ENCODE measurements at places on chromosomes 1 and 21. TPM values are rescaled to one million over a fixed set of nuclear protein-coding genes. Genes with fewer than 3 reads are reported as not detected.
A peak's percentile ranks its signal among the peaks of the same experiment; 100 is the strongest.

DNA sequence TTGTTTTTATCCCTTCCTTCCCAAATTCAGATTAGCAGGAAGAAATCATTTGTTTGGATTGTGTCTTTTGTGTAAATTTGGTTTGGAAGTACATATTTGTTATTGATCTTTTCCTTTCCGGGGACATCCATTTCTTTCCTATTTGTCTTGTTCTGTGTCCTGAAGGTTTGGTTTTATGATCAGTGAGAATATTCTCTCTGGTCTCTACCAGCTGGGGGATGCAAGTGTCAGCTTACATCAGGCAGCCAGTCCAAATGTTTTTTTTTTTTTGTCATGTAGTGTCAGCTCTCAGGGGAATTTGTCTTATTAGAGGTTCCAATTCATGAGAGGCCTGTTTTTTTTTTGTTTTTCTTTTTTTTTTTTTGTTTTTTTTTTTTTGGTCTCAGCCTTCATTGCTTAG lies 479.2 kb upstream of the LRRC7 start:
- no peak for DNase-seq

- DNase-seq, result no peak
Observed at GRCh38 chr1:10765734-10766478, 30.5 kb downstream of the CASZ1 start.

GRCh38 chr1:21304488-21304887 lies 14.2 kb upstream of the ECE1 start:
- no peak for DNase-seq

DNA sequence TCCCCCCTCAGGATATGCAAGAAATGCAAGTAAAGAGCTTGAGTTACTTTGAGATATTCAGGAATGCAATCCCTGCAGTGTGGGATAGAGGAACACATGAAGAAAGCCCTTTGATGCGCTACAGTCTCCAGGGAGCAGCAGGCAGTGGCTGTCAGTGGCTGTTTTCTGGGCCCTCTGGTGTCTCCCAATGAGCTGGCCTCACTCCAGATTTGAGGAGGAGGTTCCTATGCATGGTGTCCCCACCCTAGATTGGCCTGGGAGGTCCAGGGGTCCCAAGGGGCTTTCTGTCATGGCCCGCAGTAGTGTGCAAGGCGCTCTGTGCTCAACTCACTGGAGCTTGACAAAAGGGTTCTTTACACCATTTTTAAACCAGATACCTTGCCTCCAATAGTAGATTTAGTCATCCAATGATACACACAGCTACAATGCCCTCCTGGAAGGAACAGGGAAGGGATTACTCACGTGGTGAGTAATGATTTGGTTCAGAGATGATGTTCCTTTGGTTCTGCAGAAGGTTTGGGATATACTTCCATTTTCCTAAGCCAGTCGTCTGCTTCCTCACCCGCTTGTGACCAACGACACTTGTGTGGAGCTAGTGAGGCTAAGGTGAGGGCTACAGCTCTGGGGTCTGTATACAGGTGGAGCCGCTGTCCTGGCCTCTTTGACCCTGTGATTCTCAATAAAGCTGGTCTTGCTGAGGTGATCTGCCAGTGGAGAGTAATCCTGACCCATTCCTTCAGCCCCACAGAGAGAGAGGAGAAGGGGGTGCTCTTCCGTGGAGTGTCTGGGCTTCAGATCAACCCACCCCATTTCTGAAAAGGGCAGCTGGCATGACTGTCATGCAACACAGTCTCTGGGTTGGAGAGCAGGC lies 6.6 kb downstream of the BATF3 start:
- no peak for DNase-seq

GRCh38 chr1:219430419-219430818 lies 182.5 kb downstream of the ZC3H11B start:
- DNase-seq, result no peak

GRCh38 chr1:63073309-63074306 lies 248.8 kb upstream of the FOXD3 start:
- no peak for DNase-seq

HOOK1 gene
- 2.1 TPM for total RNA-seq

DNA sequence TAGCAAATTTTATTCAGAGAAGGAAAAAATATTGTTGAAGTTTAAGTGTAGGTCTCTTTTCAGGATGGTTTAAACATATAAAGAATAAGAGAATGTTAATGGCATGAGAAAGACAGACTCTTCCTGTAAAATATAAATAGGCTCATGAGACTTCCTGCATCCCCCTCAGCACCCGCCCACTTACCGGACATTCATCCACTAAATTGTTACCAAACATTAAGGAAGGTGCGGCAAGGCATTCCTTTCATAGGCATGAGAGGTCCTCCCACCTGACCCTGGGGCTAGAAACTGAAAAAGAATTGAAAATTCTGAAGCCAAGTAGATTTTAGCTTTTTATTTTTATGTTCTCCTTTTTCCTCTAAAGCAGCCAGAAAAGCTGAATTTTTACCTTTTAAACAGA lies 10.6 kb upstream of the USP1 start:
- DNase-seq, result no peak

DCDC2B gene
- total RNA-seq, result not detected

GRCh38 chr1:233435622-233436021 lies 108.1 kb downstream of the MAP3K21 start:
- DNase-seq, result no peak

DNA sequence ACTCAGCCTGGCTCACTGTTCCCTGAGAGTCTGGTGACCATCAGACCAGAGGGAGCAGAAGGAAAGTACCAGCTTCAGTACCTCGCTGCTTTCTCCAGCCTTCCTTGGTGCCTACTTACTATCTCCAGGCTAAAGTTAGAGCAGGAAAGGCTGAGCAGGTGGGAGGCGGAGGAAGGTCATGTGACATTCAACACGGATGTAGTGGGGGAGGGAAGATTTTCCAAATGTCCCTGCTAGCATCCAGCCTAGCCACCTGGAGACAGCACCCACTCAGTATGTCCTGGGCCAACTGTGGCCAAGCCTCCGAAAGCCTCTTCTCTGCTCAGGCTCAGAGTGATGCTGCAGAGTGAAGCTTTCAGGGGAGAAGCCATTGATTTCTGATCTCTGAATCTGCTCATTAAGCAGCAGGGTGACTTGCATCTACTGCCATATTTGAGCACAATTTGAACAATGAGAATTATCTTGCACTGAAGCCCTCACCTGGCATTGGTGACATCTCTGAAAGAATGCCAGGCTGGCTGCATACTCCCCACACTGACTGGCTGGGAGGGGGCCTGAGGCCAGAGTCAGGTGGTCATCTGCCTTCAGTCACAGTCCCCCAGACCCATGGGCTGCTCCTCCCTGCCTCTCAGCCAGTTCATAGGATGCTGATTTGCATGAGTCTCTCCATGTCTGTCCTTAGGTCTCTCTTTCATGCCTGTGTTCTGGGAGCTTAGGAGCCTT lies 86.2 kb downstream of the KCND3 start:
- no peak for DNase-seq

DNA sequence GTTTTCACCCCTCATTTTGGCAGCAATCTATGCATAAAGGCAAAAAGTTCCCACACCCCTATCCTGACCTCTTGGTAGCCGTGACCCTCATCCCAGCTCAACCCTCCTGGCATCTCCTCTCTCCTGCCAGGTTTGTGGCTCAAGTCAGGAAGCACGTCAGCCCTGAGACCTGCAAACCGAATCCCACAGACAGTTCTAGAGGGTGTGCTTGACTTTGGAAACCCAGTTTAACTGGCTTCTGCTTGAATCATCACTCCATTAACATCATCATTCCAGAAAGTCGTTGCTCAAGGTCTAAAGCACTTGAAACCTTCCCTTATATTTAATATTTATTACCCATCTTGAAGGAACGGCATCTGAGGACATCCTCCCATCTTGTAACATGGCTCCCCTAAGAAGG lies 133.4 kb upstream of the ERG start:
- DNase-seq, result no peak

PTAFR gene
- 0.25 TPM for total RNA-seq

SH3D21 gene
- 5.4 TPM for total RNA-seq

DNA sequence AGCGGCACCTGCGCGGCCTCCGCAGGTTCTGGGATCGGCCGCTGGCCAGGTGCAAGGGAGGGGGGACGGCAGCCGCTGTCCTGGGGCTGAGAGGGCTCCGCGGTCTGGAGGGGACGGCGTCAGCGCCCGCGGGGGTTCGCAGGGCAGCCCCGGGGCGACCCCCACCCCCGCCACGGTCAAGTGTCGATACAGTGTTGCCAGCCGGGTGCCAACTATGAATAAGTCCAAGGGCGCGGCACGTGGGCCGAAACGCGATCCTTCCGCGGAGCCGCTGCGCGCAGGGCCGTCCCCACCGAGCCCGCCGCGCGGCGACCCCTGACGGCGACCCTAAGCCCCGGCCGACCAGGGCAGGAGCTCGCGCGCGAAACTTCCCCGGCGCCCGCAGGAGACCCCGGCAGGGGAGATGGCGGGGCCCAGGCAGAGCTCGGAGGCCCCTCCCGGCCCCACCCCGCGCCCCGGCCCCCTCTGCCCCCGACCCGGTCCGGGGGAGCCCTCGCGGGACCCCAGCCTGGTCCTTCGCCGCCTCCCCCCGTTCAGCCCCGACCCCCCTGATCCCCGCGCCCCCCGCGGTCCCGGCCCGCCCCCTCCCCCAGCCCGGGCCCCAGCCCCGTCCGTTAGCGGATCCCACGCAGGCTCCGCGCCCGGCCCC lies 586 bp upstream of the AGPAT3 start:
- peak; percentile 34 for DNase-seq

ZMYND12 gene
- 0.68 TPM for total RNA-seq

DNA sequence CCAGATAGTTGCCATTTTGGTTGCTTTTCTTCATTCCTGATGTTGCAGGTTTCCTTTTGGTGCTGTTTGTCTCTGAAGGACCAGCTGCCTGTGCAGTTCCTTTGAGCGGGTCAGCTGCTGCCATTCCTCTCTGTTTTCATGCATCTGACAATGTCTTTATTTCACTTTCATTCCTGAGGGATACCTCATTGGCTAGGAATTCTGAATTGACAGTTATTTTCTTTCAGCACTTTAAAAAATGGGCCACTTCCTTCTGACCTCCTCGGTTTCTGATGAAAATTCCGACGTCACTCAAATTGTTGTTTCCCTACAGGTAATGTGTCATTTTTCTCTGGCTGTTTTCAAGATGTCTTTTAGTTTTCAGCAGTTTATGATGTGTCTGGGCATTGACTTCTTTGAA lies 24.8 kb downstream of the CCSAP start:
- DNase-seq, result no peak

WNT3A gene
- total RNA-seq, result not detected

BCL2L15 gene
- total RNA-seq, result 0.84 TPM

DNA sequence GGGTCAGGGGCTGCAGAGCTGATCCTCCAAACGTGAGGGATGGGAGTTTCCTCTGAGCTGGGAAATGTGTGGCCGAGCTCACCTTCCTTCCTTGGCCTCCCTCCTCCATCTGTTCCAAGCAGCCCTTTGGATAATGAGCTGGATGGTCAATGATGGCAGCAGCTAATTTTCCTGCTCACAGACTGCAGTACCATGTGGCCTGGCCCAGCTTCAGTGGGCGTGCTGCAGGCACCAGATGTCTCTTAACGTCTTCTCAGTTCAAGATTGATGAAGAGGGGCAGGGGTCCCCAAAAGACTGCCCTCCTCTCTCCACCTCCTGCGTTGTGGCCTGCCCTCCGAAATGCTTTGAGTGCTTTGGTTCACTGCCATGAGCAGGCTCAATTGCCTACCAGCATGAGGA lies 86.0 kb downstream of the UBIAD1 start:
- DNase-seq, result no peak

DNA sequence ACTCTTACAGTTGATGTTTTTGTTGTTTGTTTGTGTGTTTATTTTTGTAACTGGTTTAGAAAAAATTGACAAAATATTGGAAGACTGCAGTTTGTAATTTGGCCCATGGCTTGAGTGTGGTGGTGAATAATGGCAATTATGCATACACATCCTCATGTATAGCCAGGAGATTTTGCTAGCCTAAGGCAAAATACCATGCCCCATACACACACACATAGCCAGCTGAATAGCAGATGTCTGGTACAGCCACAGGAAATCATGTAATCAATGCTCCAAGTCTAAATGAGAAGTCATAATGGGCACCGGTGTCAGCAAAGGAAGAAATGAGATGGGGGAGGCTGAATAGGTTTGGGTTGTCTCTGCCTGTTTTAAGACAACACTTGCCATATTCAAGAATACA lies 135.2 kb upstream of the COA6 start:
- no peak for DNase-seq

PANK4 gene
- 65.5 TPM for total RNA-seq

DNA sequence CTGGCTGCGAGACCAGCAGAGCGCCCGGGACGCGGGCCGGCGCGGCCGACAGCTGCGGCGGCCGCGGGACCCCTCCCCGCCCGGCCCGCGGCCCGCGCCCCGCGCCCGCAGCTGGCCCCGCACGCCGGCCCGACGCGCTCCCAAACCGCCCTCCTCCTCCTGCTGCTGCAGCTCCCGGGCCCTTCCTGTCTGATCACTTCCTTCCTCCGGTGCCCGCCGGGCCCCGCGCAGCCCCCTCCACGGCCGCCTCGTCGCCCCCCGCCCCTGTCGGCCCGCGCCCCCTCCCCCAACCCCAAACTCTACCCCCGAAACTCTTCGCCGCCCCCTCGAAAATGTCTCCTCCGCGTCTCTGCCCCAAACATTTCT lies 594 bp downstream of the LUZP1 start:
- peak; percentile 25 for DNase-seq

MEF2D gene
- 17.3 TPM for total RNA-seq

TCHH gene
- total RNA-seq, result not detected

TNFRSF4 gene
- 0.20 TPM for total RNA-seq

AGPAT3 gene
- 40.3 TPM for total RNA-seq
